ENCODE measurements at places on chromosomes 11 and 22.

DNA sequence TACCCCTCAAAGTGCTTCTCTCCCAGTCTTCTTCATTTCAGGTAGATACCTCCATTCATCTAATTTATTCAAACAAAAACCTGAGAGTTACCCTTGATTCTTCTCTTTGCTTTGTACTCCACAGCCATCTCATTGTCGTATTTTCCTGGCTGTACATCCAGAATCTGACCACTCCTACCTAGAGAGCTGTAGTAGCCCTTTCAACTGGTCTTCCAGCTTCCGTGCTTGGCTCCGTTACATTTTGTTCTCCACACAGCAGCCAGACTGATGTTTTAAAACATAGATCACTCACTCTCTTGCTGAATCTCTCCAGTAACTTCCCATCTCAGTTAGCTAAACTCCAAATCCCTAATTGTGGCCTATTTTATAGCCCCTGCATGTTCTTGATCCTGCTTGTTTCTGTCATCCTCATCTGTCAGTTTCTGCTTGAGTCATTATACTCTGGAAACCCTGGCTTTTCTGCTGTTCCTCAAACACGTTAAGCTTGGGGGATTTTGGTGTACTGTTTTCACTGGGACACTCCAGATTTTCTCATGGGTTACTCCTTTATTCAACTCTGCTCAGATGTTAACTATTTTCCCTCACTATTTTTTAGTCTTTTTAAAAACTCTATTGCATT, 7.4 kb downstream of the SPCS2 start:
- no peak for DNase-seq

DNA sequence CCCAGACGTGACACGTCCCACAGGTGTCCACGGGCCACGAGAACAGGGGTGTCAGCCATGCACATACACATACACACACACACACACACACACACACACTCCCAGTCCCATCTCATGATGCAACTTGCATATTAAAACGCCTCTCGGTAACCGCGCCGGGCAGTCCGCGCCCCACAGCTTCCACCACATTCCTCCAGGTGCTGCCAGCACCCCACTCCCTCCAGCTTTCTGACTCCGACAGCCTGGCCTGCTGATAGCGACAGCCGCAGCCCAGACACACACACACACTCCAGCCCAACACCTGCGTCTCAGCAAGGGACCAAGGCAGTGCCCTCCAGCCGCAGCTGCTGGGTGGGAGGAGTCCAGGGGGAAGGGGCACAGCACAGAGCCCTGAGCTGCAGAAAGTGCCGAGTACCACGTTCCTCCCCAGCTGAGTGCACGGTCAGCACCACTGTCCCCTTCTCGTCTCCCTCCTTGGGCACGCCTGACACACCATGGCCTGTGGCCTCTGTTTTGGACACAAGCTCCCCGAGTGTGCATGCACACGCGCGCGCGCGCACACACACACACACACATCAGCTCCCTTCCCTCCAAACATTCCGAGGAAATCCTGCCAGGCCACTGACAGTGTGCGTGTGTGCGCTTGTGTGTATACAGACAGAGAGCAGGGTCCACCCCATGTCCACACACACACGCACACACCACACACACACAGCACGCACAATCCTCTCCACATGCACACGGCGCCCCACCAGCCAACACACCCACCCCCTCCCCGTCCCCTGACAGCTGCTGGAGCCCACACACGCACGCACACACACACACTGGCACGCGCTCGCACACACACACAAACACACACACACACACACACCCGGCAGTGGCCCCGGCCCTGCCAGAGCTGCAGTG, 1.2 kb downstream of the ELFN2 start:
- DNase-seq = peak; percentile 33

DNA sequence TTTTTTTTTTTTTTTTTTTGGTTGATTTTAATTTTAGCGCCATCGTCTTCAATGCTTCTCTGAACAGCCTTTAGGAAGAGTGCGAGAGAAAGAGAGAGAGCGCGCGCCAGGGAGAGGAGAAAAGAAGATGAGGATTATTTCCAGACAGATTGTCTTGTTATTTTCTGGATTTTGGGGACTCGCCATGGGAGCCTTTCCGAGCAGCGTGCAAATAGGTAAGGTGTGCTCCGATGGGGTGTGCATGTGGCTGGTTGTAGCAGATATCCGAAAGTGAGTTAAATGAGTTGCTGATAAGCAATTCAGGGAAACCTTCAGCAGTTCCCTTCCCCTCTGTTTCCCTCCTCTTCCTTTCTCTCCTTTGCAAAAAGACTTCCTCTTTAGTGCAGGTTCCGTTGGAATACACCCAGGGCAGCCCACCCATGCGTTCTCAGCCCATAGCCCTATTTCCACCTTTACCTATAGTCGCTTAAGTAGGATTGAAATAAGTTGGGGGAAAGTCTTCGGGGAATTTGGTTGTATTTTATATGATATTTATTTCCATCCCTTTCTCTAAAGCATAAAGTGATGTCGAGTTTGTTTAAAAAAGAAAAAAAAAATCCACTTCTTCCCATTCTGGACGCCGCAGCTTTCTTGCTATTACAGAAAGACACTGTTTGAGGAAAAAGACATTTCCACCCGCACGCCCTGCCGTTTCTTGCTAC, 1.1 kb downstream of the GRIA4 start:
- no peak for DNase-seq

GRCh38 chr11:8071616-8072581, 9.1 kb upstream of the TUB start:
- DNase-seq = no peak

- DNase-seq = no peak
These were observed 50.2 kb downstream of the BCR start for GRCh38 chr22:23230348-23231068.

GRCh38 chr11:77515483-77515882, 41.6 kb upstream of the PAK1 start:
- no peak for DNase-seq

DNA sequence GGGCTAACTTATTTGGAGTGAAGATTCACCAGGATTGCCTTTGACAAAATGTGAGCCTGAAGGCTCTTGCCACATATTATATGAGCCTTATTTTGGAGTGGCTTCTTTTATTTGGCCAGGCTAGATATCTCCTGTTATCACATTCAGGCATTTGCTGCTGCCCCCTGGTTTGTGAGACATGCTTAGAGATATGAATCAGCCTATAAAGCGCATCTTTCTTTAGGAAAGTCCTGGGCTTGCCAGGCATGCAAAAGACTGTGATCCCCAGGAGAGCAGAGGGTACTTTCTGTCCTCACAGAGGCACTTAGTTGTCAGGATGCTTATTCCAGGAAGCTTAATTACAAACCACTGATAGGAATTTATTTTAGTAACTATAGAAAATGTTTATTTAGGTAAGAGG, 333.3 kb downstream of the FAT3 start:
- DNase-seq = no peak

DNA sequence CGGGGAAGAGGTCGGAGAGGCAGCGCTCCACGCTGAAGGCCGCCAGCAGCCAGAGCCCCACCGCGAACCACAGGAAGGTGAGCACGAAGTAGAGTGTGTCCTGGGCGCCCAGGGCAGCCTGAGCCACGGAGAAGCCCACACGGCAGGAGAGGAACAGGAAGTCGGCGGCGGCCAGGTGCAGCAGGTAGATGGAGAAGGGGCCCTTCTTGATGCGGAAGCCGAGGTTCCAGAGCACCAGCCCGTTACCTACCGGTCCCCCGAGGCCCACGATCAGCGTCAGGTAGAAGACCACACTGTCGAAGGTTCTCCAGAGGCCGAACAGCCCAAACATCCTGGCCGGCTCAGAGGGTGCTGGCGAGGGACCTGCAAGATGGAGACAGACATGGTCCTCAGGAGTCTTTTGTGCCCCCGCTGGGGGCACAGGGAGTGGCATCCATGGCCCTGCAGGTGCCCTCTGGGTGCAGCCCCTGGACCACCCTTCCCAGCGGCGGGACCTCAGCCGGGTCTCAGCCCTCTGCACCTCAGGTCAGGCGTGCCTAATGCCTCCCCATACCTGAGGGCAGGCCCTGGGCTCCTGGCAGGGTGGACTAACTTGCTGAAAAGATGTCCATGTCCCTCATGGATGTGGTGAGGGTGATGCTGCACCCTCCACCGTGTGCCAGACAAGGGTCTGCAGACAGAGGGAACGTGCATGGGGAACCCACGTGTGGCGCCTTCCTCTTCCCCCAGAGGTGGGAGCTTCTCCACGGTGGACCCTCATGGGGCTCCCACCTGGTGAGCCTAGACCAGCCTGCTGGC, at the start of gene MRGPRG:
Gene MRGPRG (minus strand): TSS at position 331 of the 798 bp plus-strand sequence. CDS start 0 bp downstream, at position 331.
- DNase-seq = no peak

GRCh38 chr11:21807350-21807749, 385.5 kb upstream of the ANO5 start:
- no peak for DNase-seq

Measured in dermis blood vessel endothelial cell (primary cell).